ENCODE measurements at places on chromosomes 16 and 17.
A peak's percentile ranks its signal among the peaks of the same experiment; 100 is the strongest.

GRCh38 chr16:425082-425718, at the start of gene RAB11FIP3:
TSS of gene RAB11FIP3 (plus strand) at chr16:425649. CDS start at chr16:426007, 358 bp downstream.
- no peak within 1 kb of the TSS for H3K27ac ChIP-seq
- peaks cover 14% of the 10 kb centered on the region for H3K36me3 ChIP-seq
- H3K27me3 ChIP-seq = peaks cover 16% of the 10 kb centered on the region
- DNase-seq = peak; percentile 85
- peak within 1 kb of the TSS; percentile 73 for H3K4me3 ChIP-seq

GRCh38 chr17:15264542-15264941, 584 bp downstream of the PMP22 start:
- H3K36me3 ChIP-seq = no peaks in the 10 kb centered on the region
- no peak overlapping the region for H3K4me3 ChIP-seq
- H3K4me1 ChIP-seq = no peaks in the 10 kb centered on the region
- H3K27ac ChIP-seq = no peak overlapping the region

- H3K36me3 ChIP-seq = no peaks in the 10 kb centered on the region
- H3K4me3 ChIP-seq = no peak overlapping the region
- no peaks in the 10 kb centered on the region for H3K27me3 ChIP-seq
- no peaks in the 10 kb centered on the region for H3K4me1 ChIP-seq
Measured at GRCh38 chr16:48864055-48864454, 254.1 kb upstream of the N4BP1 start.

GRCh38 chr17:66301367-66301863, 998 bp upstream of the PRKCA start:
- peak overlapping the region; percentile 88 for H3K4me3 ChIP-seq
- no peaks in the 10 kb centered on the region for H3K27me3 ChIP-seq
- no peak overlapping the region for H3K27ac ChIP-seq
- DNase-seq = no peak
- peaks cover 1% of the 10 kb centered on the region for H3K4me1 ChIP-seq
- no peaks in the 10 kb centered on the region for H3K36me3 ChIP-seq

- no peak for DNase-seq
- no peaks in the 10 kb centered on the region for H3K4me1 ChIP-seq
- no peaks in the 10 kb centered on the region for H3K36me3 ChIP-seq
- no peak overlapping the region for H3K4me3 ChIP-seq
- no peak overlapping the region for H3K27ac ChIP-seq
Measured at GRCh38 chr17:11610999-11611566, 12.8 kb downstream of the DNAH9 start.

DNA sequence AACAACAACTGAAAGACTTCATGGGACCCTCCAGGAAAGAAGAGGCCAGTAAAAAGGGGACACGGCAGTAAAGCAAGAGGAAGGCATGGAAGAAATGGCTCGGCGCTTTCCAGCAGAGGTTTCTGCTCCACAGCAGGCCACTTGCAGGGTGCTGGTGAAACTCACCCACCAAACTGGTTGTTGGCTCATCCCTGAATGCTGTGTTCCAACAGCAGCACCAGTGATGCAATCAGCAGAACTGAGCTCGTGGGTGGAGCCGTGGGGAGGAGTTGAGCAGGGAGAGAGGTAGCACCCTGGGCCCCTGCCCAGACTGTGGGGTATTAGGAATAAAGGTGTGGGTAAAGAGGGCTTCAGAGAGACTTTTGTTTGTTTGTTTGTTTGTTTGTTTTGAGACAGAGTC, 62.8 kb upstream of the ADCY9 start:
- no peaks in the 10 kb centered on the region for H3K36me3 ChIP-seq
- H3K27me3 ChIP-seq = no peaks in the 10 kb centered on the region
- no peak overlapping the region for H3K4me3 ChIP-seq
- no peaks in the 10 kb centered on the region for H3K4me1 ChIP-seq
- no peak overlapping the region for H3K27ac ChIP-seq

DNA sequence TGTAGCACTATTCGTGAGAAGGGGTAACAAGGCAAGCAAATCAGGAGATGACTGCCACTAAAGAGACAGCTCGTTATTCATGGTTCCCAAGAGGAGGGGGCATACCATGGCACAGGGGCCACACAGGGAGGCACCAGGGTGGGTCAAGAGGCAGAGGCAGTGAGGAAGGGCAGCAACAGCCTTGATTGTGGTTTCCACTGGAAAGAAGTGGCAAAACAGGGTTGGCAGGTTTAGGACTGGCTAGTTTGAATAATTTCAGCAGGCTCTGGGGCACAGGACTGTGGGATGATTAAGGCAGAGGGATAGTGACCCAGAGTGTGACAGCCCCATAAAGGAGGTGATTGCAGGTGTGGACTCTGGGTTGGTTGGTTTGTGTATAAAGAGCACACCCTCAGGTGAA, 188.9 kb downstream of the CBLN1 start:
- no peak overlapping the region for H3K4me3 ChIP-seq
- no peaks in the 10 kb centered on the region for H3K27me3 ChIP-seq
- no peaks in the 10 kb centered on the region for H3K36me3 ChIP-seq
- no peak for DNase-seq

GRCh38 chr17:47733047-47733673, at the start of gene TBX21:
TSS of gene TBX21 (plus strand) at chr17:47733236. CDS start at chr17:47733455, 219 bp downstream.
- no peaks in the 10 kb centered on the region for H3K36me3 ChIP-seq
- peak; percentile 89 for DNase-seq
- H3K27me3 ChIP-seq = peaks cover 26% of the 10 kb centered on the region
- peak within 1 kb of the TSS; percentile 86 for H3K4me3 ChIP-seq
